ENCODE measurements at places on chromosomes 7 and 10.

- no peak for DNase-seq
Measured at GRCh38 chr10:1061930-1062774, 6.0 kb downstream of the WDR37 start.

DNA sequence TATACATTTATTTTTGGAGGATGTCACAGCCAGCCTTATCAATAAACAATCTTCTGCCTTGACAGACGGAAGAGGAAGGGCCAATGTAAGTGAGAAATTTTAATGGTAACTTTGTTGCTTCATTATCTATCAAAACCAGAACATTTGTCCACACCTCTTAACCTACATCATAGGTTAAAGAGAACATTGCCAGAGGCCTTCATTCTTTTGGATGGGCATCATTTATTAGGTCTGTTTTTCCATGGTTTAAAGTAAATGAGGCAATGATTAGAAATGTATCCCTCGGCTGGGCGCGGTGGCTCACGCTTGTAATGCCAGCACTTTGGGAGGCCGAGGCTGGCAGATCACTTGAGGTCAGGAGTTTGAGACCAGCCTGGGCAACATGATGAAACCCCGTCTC, 29.5 kb upstream of the PAPSS2 start:
- DNase-seq: no peak

DNA sequence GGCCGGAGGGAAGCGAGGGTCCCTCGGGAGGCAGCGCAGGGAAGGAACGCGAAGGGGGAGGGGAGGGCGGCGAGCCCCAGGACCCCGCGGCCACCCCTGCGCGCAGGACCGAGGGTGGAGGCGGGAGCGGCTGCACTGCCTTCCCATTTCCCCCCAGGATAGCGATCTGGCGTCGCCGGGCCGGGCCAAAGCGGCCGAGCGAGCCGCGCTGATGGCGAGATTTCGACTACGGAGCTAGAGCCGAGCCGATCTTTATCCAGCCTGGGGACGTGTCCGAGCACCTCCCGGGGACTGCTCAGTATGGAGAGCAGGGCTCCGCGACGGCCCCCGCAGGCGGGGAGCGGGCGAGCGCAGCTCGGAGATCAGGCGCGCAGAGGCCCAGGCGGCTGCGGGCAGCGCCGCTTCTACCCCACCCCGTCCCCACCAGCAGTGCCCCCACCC, 590 bp upstream of the CRTAC1 start:
- no peak for DNase-seq

GRCh38 chr10:14196113-14196512, 134.6 kb downstream of the FRMD4A start:
- no peak for DNase-seq

DNA sequence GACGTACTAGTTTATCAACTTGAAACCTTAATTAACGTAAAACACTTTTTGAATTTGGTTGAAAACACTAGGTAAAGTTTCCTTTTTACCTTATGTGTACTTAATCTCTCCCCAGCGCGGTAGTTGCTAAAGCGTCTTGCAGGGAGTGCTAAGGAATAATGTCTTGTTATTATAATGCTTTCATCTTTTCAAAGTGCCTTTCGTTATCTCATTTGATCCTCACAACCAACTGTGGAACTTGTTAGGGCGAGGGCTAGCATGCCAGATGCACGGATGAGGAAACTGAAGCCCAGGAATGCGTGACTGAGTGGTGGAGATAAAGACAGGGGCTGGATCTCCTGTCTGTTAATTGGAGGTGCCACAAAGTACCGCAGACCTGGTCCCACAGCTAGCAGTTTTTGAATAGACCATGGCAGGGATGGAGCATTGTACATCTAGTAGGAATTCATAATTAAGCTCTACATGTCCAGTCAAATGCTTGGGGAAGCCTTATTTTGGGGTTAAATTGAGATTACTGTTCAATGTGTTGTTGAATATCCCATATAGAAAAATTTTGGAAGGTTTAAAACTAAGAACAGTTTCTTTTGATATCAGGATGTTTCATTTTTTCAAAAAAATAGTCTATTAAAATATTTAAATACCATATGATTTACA, 234.3 kb downstream of the SH2D4B start:
- DNase-seq: no peak

DNA sequence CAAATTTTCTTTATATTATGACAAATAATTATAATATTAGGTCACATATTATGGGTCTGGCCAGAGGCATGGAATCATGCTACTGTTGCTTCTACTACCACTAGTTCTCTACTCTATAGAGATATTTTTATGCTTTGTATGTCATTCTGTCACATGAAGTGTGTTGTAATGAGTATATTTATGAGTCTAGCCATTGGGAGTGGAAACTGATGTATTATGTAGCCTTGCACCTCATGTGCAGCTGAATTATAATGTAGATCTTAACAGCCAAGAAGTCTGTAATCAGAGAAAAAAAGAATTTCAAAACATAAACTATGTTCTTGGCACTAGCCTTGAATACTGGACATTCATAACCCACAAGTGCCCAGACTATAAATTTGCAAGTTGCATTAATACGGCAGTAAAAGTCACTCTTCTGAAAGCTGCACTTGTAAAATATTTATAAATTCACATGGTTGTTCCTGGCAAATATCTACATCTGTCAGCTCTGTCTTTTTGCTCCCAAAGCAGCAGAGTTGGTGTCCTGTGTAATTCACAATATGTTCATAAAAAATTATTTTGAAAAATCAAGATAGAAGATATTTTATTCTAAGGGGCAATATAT, 48.6 kb upstream of the SKAP2 start:
- no peak for DNase-seq

DNA sequence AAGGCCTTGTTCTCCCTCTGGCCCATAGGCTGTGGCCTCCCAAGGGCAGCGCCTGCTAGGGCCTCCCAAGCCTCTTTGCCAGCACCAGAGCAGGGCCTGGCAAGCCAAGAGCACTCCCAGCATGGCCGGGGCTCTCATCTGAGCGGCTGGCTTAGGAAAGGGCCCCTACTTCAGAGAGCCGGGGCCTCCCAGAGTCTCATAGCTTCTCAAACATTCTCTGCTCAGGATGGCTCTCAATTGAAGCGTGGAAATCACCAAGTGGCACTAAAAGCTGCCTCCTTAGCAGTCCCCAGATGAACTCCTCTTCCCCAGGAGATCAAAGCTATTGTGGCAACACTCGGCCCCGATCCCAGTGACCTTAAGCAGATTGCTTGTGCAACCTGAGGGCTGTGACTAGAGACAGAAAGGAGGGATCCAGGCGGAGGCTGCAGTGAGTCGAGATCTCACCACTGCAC, 69.4 kb downstream of the FAM53B start:
- DNase-seq: no peak

DNA sequence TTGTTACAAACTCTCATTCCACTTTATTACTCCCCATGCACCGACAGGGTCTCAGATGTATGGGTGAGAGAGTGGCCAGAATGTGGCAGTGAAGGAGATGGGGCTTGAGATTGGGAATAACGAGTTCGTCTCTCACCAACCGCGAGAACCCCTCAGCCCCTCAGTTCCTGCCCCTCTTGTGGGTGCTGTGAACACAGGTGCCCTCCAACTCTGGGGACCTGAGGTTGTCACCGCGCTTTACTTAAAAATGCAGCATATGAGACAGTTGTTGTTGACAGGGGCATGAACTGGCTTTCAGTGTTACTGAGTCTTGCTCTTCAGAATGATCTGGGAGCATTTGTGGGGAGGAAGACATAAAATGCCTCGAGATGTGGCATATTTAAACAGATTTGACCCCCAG, 290.0 kb downstream of the WDR37 start:
- no peak for DNase-seq

DNA sequence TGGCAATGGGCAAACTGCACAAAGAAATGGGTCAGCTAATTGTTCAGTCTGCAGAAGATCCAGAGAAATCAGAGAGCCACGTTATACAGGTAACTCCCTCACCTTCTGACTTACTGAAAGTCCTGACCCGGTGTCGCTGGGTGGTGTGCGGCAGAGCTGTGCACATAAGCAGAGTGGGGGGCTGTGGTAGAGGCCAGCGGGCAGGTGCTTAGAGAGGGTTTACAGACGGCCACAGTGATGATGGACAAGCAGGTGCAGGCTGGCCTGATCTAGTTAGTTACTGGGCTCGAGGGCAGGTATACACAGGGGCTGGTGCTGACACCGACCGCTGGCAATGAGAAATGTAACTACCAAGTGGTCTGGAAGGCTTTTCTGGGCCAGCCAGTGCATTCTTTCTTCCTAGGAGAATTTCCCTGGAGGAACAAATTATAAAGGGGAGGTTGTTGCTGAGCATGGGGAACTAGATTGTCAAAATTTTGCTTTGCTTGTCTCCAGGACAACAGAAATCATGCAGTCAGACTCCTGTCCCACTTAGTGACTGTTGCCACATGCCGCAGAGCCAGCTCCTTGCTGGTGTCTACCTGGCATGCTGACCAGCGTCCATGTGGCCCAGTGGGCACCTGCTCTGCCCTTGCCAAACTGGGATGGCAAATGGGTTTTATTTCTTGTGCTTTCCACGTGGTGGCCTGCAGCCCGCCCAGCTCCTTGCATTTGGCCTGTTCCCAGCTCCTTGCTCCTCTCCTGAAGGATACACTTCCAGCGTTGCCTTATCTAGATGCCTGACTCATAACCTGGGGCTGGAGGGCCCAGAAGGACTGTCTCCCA, 28.8 kb downstream of the DENND10 start:
- DNase-seq: no peak

GRCh38 chr7:16926283-16926682, 44.5 kb upstream of the AGR3 start:
- DNase-seq: no peak

DNA sequence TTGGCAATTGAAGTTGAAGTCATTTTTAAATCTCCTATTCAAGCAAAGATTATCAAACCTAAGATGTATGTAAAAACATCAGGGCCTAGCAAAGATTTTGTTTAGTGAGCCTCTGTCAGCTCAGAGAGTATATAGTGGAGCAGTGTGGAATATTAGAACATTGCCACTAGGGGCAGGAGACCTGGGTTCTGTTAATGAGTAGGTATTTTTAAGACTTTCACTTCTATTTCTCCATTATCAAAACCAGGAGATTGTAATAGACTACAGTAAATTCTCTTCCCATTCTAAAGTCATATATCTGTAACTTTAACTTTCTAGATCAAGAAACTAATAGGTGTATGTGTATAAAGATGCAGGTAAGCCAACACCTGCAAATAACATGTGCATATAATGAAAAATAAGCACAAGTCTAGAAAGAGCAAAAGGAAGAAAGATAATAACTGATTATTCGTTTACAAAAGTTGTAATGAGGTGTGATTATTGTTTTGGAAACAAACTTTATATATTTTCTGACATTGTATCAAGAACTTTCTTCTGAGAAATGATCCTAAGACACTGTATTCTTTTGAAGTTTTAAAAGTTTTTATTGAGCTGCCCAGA, 64.4 kb downstream of the KCND2 start:
- no peak for DNase-seq

DNA sequence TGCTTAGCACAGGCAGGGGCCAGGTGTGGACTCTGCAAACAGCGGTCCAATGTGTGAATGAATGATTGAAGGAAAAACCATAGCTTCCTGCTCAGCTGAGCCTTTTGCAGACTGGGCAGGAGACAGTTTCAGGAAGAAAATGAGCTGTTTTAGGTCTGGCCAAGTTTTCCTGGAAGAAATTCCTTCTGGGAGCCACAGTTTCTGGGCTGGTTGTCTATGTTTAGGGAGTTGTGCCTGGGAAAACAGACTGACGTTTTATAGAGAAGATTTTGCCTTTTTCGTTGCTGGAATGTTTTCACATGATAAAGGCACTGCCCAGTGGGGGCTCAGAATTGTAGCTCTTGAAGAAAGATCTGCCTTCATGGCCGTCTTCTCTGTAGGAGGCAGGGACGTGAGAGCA, 255.1 kb downstream of the CCSER2 start:
- DNase-seq: peak; percentile 9

GRCh38 chr7:68700414-68700813, 897.9 kb upstream of the AUTS2 start:
- no peak for DNase-seq

GRCh38 chr10:133159950-133160825, at the start of gene KNDC1:
TSS of gene KNDC1 (plus strand) at chr10:133160219. CDS start at chr10:133160468, 249 bp downstream.
- DNase-seq: peak; percentile 21

- peak; percentile 71 for DNase-seq
Measured at GRCh38 chr10:117663750-117664149, 121.2 kb downstream of the EMX2 start.

DNA sequence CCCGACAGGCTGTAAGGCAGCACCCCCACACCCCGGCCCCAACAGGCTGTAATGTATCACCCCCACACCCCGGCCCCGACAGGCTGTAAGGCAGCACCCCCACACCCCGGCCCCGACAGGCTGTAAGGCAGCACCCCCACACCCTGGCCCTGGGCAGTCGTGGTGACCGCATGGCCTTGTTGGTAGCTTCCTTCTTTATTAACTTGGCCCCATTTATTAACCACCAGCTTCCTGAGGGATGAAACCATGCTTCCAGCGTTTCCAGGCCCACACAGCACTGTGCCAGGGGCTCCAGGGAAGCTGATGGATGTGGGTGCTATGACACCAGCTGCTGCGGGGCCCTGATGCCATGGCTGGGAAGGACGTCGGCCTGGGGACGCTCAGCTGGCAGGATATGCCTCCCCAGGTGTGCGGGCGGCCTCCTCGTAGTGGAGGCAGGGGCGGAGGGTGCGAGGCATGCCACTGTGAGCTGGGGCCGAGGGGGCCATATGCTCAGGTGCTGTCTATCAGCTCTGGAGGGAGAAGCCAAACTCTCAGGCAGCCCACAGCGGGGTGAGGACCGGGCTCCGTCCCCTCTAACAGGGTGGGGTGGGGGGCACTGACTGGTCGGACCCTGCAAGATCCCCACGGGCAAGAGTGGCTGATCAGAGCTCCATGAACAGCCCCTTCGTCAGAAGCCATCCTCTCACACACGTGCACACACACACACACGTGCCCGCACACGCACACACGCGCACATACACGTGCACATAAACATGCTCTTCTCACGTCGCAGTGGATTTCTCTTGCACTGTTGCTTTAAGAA, 311.0 kb downstream of the PTPRN2 start:
- no peak for DNase-seq

- DNase-seq: no peak
Measured at GRCh38 chr10:3363311-3364045, 190.9 kb upstream of the PITRM1 start.

GRCh38 chr10:84391326-84391725, 62.9 kb downstream of the CCSER2 start:
- DNase-seq: no peak

- no peak for DNase-seq
Measured at GRCh38 chr10:6769704-6770417, 189.8 kb upstream of the PRKCQ start.

- DNase-seq: no peak
Measured at GRCh38 chr10:27719052-27719451, 26.6 kb downstream of the MKX start.

Measured in muscle of arm (tissue), 14 donors.